Stimulated activated CD8-positive, alpha-beta memory T cell treated with anti-CD3 and anti-CD28 coated beads, Interleukin-4, amount 100 ng/mL, for 1 hour (primary cell): ENCODE measurements at places on chromosomes 12 and 14.
A peak's percentile ranks its signal among the peaks of the same experiment; 100 is the strongest.

- no peak for DNase-seq
Observed at GRCh38 chr12:96419576-96420276, 19.5 kb upstream of the CDK17 start.

- DNase-seq: no peak
Observed at GRCh38 chr14:37903343-37904191, 304.1 kb upstream of the SSTR1 start.

DNA sequence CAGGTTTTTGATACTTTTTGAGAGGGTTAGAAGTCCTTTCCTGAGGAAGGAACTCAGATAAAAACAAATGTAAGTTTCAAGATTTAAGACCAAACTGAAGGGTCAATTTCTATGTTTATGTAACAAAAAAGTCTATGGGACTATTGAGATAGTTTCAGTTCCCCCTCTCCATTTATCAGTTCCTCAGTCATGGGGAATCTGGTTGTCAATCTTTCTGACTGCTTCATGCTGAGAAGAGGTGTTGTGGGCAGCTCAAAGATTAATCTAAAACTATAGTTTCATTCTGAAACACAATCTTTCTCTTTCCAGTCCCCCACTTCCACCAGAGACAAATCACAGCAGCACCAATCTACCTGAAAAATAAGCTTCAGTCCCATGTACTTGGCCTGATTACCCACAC, 93.7 kb downstream of the KCNMB4 start:
- no peak for DNase-seq

DNA sequence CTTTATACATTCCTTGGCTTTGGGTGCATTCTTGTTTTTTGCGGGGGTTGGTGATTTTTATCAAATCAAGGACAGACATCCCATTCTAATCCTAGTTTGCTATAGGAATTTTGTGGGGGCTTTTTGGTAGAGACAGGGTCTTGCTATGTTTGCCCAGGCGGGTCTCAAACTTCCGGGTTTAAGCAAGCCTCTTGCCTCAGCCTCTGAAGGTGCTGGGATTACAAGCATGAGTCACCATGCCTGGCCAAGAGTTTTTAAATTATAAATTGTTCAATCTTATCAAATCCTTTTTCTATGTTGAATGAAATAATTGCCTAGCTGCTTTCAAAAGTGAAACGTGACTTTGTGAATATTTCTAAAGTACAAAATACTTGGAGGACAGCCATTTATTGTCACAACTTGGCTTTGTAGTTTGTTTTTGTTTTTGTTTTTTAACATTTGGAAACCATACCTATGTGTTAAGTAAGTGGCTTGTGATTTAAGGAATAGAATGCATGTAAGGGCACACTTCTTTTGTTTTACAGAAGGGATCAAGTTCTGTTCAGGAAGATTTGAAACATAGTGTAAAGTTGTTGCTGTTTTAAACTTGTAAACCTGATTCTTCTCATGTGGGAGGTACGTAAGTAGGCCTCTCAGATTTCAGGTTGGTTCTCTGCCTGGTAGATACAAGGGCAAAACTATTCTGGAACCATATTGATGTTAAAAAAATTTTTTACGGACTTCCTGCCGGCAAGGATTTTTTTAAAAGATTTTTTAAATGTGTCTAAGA, 13.4 kb downstream of the MARK3 start:
- DNase-seq: no peak

GRCh38 chr14:63475761-63476160, 67.4 kb downstream of the PPP2R5E start:
- DNase-seq: no peak

DNA sequence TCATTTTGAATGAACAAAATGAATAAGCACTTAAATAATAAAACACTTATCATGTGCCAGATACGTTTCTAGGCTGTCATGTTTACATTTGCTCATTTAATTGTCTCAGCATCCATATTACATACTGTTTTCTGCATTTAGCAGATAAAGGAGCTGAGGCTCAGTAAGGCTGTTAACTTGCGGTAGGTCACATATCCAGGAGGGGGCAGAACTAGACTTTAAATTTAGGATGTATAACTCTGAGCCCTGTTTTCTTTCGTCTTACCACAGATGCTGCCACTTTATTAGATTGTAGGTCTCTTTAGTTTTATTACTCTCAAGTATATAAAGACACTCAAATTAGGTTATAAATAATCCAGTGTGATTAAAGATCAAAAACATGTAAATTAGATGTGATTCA, 17.7 kb downstream of the IRAK4 start:
- DNase-seq: no peak

DNA sequence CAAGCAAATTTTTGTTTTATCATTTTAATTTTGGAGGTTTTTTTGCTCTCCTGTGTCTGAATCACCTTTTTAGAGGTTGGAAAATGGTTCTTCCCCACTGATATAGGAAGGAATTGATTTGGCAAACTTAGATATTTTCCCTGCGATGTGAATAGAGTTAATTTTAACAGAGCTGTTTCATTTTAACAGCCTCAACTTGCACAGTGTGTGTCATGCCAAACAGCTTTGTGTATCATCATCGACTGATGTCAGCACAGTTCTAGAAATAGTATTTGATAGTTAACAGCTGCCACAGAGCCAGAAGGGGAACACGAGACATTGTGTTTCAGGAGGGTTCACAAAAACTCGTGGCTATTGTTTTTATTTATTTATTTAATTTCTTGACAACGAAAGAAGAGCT, 243.1 kb upstream of the FOXN3 start:
- DNase-seq: no peak

DNA sequence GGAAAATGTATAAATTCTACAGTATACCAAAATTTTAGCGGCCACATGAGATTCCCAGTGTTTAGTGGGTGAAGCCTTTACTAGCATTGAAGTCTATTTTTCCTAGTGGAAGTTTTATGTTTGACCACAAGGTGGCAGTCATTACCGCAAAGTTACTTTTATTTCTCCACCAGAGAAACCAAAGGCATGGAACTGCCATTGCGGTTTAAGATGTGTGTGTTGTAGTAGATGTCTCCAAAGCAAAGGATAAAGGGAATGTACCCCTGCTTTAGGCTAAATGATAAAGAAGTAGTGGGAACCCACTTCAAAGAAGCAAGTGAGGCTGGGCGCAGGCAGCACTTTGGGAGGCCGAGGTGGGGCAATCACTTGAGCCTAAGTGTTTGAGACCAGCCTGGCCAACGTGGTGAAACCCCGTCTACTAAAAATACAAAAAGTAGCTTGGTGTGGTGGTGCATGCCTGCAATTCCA, 140.5 kb downstream of the PRKCH start:
- DNase-seq: no peak

GRCh38 chr12:88247241-88247643, 105.1 kb downstream of the TMTC3 start:
- no peak for DNase-seq

- DNase-seq: no peak
Observed at GRCh38 chr12:5437182-5437583, 5.3 kb downstream of the NTF3 start.

DNA sequence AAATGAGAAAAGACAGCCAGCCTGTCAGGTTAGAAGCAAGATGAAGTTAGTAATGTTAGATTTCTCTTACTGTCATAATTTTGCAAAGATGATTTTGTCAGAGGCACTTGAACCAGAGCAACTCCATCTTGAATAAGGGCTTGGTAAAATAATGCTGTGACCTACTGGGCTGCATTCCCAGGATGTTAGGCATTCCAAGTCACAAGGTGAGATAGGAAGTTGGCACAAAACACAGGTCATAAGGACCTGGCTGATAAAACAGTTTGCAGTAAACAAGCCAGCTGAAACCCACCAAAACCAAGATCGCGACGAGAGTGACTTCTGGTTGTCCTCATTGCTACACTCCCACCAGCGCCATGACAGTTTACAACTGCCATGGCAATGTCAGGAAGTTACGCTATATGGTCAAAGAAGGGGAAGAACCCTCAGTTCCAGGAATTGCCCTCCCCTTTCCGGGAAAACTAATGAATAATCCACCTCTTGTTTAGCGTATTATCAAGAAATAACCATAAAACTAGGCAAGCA, 1313.5 kb upstream of the TMEM132C start:
- no peak for DNase-seq

- DNase-seq: no peak
Observed at GRCh38 chr12:47216150-47216677, 136.5 kb upstream of the AMIGO2 start.

- DNase-seq: no peak
Observed at GRCh38 chr14:79699206-79699605, 512.1 kb downstream of the DIO2 start.

DNA sequence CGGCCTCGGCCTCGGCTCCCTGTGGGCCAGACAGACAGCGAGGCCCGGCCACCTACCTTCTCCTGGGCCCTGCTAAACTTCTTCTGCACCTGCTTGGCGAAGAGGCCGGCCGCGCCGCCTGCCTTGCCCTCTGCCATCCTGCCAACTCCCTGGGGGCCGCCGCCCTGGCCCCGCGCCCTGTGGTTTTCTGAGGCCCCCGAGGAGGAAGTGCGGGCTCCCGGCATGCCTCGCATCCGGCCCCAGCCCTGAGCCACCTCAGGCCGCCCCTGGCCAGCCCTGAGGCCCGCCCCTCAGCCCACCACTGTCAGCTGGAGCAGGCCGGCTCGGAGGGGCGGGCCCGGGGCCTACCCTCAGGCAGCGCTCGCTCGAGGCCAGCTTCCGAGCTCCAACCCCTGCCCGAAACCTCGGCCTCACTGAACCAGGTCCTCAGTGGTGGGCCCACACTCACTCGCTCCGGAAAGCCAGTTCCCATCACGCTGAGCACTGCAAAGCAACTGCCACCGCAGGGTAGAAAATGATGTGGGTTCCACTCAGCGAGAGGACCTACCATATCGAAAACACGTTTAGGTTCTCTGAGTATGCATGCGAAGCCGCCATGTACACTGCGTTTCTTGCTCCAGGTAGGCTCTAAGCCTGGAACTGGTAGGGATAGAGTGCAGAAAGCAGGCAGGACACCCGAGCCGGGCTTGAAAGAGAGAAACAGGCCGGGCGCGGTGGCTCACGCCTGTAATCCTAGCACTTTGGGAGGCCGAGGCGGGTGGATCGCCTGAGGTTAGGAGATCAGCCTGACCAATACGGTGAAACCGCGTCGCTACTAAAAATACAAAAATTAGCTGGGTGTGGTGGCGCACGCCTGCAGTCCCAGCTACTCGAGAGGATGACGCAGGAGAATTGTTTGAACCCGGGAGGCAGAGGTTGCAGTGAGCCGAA, at the start of gene BIN2:
Gene BIN2, minus strand, starts transcription at position 209 of the 930 bp plus-strand sequence. Its CDS starts 72 bp downstream, at position 137.
- peak; percentile 47 for DNase-seq

DNA sequence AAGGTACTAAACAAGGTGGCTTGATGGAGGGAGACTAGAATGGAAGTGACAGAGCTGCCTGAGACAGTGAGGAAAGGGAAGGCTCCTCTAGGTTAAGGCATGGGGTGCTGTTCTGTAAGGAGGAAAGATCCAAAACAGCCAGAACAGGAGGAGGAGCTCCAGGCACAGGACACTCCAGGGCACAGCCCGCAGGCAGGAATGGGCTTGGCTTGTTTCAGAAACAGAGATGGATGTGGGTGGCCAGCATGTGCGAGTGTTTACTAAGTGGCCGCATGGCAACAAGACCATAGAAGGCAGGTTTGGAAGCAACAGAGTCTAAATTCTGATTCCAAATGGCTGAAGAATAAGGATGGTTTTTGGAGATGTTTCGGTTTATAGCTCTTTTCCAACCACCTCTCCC, 889.1 kb downstream of the AACS start:
- DNase-seq: no peak

DNA sequence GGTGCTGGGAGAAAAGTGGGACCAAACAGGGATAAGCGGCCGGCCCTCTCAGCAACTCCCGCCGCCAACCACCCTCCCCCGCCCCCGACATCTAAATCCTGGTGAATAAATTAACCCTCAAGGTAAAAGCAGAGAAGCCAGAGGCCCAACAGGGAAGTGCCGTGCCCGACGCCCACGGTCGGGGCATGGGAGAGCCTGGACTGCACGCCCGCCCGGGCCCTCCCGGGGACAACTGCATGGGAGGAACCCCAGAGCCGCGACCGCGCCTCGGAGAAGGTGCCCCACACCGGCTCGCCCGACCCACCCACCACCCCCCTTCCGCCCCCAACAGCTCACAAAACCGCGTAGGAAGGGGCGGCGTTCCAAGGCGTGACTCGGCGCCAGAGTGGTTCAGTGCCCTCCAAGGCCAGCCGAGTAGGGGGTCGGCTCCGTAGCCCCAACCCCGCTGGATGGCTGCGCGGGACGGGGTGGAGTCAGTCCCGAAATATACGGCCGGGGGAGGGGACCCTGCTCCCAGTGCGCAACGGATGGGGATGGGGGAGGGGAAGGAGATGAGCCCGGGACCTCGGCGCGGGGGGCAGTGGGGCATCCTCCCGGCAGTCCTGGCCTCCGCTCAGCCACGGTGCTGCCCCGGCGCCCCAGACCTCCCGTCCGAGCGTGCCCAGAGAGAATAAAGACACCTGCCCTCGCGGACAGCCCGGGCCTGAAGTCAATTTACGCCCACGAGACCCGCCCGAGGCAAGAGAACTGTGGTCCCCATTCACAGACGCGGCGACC, 732 bp downstream of the SLC25A29 start:
- DNase-seq: peak; percentile 25

DNA sequence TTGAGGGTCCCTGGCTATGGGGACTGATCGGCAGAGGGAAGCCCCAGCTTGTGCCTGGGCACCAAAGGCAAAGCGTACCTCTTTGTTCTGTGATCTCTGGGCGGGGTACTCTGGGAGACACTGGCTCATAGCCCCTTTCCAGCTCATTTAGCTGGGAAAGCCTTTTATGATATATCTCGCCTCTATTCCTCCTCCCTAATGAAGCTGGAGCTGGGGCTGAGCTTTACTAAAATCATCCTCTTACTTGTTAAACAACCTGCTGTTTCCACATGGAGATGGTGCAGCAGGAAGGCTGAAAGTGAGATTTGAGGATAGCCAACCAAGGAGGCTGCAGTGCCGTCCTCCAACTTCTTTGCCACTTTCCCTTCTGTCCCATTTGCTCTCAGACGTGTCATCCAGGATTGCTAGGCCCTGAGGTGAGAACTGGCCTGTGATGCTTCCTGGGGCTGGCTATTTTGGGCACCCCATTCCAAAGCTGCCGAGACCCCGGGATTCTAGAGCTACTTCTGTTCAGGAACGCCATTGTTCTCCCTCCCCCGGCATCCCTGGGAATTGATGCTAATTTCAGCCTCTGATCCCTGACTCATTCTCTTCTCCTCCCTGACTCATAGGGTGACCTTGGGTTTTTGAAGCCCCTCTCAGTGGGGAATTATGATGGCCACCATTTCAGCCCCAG, 16.0 kb downstream of the PDE1B start:
- no peak for DNase-seq

DNA sequence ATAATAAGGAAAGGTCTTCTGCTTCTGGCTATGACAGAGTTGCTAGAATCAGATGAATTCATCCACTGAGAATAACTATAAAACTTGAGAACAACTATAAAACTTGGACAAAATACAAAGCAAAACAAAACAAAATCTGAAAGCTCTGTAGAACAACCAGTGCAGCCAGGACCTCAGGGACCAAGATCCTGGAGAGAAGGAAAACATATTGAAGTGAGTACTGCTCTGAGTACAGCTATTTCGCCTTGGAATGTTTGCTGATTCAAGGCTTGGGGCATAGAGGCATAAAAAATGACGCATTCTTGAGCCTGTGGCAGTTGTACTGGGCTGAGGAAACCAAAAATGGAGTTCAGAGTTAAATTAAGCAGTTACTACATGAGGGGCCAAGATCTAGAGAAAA, 21.7 kb downstream of the FOXA1 start:
- no peak for DNase-seq

- no peak for DNase-seq
Observed at GRCh38 chr12:81403348-81403747, 325.5 kb downstream of the ACSS3 start.
